EH (cell line): ENCODE measurements at places on chromosomes 7 and 10.

DNA sequence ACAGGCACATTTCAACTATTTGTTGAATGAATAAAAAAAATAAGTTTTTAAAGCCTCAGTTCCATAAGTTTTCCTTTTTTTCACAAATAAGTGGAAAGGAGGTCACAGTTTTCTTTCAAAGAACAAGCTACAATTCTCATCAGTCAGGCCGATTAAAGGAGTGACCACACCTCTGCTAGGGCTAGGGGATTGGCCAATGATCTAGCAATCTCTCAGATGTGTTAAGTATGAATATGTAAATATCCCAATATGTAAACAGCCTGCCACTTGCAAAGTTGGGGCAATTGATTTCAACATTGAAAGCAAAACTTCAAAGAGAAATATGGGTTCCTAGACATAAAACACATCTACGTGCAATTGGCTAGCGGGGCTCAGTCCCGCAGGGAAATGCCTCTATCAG, 614.9 kb downstream of the KCNMA1 start:
- DNase-seq = no peak

GRCh38 chr7:21256310-21256877, 171.5 kb upstream of the SP4 start:
- peak; percentile 38 for DNase-seq

DNA sequence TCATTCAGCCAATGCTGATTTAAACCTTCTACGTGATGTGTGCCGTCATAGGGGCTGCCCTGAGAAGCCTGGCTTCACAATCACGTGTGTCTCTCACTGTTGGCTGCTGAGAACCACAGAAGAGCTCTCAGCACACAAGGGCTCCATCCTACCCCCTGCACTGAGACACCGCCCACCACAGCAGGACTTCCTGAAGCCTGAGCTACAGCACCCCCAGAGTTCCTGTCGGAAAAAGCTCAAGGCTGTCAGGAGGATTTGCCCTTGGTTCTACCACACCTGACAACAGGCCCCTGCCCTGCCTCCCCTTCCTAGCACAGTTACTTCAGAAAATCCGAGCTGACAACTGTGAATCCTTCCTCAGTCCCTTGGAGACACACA, 191.9 kb downstream of the MAD1L1 start:
- DNase-seq = no peak

GRCh38 chr7:140674356-140674800, 1.6 kb downstream of the ADCK2 start:
- DNase-seq = no peak

DNA sequence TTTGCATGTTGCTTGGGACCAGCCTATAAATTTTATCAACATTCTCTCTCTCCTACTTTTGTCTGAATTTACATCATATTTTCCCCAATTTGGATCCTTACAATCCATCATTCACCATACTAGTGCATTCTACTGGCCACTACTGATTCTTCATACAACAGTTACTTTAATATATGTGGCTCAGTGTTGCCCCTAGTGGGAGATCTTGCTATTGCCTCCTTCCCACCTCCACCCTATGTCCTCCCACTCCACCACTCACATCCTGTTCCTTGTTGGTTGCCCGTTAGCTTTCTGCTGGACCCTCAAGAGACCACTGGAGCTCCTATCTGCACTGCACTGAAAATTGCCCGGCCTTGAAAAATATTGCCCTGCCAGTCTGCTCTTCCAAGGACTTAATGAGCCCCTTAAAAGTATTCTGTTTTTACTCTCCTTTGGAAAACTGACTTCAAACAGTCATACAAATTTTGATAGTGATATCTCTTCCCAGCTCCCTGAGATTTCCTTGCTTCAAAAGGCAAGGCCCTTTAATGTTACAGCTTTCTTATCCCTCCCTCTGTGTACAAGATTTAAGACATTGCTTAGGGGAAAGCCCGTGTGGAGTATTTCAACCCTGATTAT, 243.2 kb upstream of the TMEM229A start:
- peak; percentile 23 for DNase-seq
